Urothelium cell line (cell line): ENCODE measurements at places on chromosomes 4 and X.

DNA sequence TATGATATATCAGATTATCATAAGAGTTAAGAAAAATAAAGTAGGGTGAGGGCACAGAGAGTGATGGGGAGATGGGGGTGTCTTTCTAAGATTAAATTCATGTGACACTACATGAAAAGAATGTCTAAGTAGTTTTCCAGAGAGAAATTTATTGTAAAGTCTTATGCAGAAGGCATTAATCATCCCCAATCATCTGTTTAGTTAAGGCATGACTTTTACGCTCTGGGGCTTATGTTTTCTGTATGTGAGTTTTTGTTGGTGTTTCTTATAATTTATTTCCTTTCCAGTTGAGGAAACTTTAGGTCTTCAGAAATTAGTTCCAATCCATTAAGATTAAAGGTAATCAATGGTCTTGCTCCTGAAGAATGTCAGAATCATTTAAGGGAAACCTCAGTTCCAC, 383.0 kb upstream of the GALNT7 start:
- DNase-seq = no peak

DNA sequence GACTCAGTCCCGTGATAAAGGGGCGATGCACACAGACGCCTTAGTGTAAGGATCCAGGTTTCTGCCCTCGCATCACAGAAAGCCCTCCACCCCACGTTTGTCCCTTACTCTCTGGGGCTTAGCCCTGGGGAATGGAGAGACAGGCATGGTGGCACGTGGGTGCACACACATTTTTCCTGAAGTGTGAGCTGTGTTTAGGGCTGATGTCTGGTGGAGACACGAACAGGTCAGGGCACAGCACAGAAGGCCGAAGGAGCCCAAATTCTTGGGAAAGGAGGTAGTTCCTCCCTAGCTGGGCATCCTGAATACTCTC, 84.3 kb upstream of the DHRSX start:
- DNase-seq = no peak

DNA sequence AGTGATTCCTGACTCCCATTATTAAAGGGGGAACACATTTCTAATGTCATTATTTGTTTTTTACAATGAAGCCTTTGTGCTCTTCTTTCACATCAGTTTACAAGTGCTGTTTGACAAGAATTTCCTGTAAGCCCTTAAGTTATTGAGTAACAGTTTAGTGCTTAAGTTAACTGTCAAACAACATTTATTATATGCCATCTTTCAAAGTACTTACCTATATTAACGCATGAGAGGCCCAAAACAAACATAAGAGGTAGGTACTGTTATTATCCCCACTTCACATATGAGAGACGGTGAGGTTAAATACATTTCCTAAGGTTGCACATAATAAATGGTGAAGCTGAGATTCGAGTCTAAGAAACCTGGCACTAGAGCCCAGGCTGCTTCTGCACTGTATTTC, 56.0 kb upstream of the MAGED1 start:
- no peak for DNase-seq

DNA sequence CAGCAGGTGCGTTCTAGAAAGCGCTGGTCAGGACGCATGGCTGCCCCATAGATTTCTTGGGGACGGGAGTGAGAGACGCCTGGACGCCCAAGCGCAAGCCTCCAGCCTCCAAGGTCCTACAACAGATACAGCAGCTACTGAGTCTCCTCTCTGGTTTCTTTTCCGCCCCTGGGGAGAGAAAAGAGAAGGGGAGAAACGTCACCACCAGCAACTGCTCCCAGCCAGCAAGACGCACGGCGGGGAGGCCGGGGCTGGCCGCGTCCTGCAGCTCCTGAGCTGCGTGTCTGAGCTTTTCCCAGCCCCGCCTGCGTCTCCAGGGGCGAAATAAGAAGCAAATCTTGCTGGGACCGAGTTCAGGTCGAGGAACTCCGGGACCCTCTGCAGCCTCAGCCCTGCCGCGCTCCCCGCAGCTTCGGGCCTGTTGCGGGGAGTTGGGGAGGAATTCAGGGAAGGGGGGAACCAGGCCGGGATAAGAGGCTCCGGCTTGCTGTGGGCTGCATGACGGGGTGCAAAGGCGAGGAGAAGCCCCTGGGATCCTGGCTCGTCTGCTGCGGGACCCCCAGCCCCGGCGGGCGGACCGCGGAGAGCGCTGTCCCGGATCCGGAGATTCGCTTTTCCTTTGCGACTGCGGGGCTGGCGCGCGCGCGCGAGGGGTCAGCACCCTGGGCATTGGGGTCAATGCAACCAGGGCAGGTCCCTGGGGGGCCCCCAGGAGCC, 6.8 kb upstream of the SHOX start:
- no peak for DNase-seq

- DNase-seq = peak; percentile 23
Observed at GRCh38 chr4:141047228-141047884, 85.9 kb downstream of the RNF150 start.

- no peak for DNase-seq
Observed at GRCh38 chr4:1463927-1464540, 57.8 kb upstream of the NKX1-1 start.

- DNase-seq = no peak
Observed at GRCh38 chr4:147605499-147605898, 11.7 kb upstream of the TMEM184C start.

DNA sequence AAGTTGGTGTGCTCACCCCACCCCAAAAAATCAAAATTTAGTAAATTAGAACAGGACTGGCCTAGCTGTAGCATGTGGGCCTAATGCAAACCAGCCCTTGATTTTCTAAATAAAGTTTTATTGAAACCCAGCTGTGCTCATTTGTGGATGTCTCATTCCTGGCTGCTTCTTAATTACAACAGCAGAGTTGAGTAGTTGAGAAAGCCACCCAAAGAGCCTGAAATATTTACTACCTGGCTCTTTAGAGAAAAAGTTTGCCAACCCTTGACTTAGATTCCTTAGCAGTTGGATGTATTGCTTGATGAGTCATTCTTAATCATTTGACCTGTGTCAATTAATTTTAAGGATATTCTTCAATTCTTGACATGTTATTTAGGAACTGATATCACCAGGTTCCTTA, 168.3 kb upstream of the PUDP start:
- DNase-seq = no peak

DNA sequence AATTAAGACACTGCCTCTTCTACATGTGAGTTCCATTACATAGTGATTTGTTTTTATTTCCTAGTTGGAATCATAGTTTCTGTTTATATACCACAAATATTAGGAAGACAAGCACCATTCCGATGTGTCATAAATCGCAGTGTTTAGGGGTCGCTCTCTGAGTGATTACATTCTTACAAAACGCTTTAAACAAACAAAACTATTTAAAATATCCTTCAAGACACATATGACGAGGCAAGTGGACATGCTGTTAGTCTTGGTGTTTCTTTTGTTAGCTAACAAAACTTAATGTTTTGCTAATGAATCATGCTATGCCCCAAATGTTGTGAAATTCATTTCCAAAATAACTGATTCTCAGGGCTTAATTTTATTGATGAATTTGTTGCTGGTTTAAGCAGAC, 1219.3 kb upstream of the PRKX start:
- DNase-seq = no peak
